Cortex of kidney (tissue), 1 donor: ENCODE measurements at places on chromosomes 6 and 20.

- DNase-seq, result no peak
These were observed 4.6 kb upstream of the ENPP1 start for GRCh38 chr6:131803007-131803769.

GRCh38 chr6:33995309-33996119 lies 150.4 kb downstream of the GRM4 start:
- no peak for DNase-seq

DNA sequence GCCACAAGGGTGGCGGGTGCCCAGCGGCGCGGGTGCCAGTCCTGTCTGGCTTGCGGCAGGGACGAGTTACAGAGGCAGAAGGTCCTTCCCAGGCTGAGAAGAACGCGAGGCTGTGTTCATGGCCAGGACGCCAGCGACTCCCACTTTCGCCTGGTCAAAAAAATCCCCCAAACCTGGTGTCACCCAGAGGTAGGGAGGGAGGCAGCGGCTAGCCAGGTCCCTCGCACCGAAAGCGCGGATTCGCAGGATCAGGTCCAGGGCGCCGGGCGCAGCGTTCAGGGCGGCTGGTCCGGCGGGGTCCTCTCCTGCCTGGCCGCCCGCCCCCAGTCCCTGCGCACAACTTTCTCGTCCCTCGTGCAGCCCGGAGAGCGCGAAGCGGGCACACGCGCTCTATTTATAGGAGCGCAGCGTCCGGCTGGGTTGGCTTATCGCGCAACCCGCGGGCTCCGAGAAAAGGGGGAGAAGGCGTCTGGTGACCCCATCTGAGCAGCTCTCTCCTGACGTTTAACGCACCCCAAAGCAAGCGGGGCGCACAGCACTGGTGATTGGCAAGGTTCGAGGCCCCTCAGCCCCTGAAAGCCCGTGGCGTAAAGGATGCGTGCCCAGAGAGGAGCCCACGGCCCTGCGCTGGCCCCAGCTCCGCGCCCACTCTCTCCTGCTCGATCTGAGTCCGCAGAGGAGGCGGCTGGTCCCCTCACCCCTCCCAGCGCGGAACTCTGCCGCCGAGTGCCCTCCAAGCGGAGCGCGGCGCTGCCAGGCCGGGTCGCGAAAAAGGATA lies 519 bp downstream of the CBLN4 start:
- DNase-seq, result no peak

DNA sequence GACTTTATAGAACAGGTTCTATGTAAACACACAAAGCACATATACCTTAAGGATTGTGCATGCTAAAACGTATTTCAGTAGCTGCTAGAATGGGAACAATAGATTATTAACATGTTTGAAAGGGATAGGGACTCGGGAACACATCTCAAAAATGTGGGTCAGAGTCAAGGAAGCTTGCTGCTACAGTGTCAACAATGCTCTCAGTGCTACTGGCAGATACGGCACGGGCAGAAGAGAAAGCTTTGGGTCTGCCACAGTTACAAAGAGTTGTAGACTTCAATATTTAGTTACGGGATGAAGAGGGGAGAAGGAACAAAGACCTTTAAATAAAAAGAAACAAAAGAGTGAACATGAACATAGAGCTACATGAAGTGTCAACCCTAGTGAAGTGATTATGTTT lies 170.5 kb downstream of the BACH2 start:
- no peak for DNase-seq

DNA sequence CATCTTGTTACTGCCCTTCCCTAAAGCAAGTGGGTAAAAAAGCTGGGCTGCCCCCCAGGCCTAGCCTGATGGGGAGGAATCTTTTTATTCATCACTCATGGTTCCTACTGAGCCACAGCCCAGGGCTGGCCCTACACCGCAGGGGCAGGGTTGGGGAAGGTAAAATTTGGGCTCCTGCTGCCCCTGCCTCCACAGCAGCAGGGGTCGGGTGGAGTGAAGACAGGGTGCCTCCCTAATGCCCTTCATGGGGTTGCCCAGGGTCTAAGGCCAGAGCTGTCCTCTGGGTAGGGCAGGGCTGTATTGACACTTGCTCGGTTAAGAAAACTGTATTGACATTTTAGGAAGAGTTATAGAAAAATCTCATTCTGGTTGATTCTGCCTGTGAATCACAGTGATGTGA lies 8.9 kb upstream of the PSMG4 start:
- no peak for DNase-seq

GRCh38 chr20:47127999-47128398 lies 228.5 kb downstream of the ZMYND8 start:
- no peak for DNase-seq

GRCh38 chr20:37500311-37500710 lies 20.7 kb upstream of the NNAT start:
- DNase-seq, result no peak

- DNase-seq, result no peak
These were observed 2.7 kb upstream of the PDRG1 start for GRCh38 chr20:31954500-31954899.

- DNase-seq, result no peak
These were observed 39.7 kb downstream of the TGM2 start for GRCh38 chr20:38125157-38126056.

- DNase-seq, result no peak
These were observed 29.3 kb downstream of the PPARD start for GRCh38 chr6:35371494-35372262.

DNA sequence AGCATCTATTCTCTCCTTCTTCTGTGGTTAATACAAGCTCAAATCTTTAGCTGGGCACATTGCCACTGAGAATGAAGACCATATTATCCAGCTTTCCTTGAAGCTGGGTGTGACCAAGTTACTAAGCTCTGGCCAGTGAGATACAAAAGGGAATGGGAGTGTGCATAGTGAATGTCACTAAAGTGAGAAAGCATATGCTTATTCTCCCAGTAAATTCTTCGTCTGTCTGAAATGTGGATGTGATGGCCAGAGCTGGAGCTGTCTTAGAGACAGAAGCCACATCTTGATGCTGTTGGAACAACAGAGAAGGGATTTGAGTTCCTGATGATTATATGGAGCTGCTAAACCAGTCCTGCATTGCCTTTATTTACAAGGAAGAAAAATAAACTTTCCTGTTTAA lies 60.1 kb downstream of the SESN1 start:
- no peak for DNase-seq

- DNase-seq, result no peak
These were observed 75.1 kb downstream of the PAX1 start for GRCh38 chr20:21780528-21780927.

- DNase-seq, result no peak
These were observed 59.1 kb downstream of the AGPAT4 start for GRCh38 chr6:161214722-161215121.

- no peak for DNase-seq
These were observed 21.9 kb downstream of the ATXN1 start for GRCh38 chr6:16739329-16739801.

DNA sequence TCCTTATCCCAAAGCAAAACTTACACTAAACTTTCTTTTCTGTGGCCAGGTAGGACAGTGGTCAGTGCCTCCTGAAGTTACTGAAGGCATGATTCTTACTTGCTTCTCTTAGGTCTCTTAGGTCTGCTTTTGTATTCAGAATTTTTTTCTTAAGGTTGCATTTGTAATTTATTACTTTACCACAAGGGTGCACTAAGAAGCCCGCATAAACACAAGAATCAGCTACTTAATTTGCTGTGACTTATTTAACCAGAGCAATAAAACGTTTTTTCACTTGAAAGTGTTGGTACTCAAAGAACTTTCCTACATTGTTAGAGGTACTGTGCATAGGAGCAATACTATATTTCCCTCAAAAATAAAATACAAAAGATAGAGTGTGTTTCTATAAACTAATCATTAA lies 75.4 kb upstream of the LAMA2 start:
- DNase-seq, result no peak

GRCh38 chr6:44561832-44562665 lies 174.5 kb downstream of the CDC5L start:
- no peak for DNase-seq

- no peak for DNase-seq
These were observed 27.9 kb downstream of the PPARD start for GRCh38 chr6:35370124-35370741.
